Body of pancreas (tissue), 4 donors: ENCODE measurements at places on chromosomes 6 and 20. TPM values are rescaled to one million over a fixed set of nuclear protein-coding genes. Genes with fewer than 3 reads are reported as not detected.

DNA sequence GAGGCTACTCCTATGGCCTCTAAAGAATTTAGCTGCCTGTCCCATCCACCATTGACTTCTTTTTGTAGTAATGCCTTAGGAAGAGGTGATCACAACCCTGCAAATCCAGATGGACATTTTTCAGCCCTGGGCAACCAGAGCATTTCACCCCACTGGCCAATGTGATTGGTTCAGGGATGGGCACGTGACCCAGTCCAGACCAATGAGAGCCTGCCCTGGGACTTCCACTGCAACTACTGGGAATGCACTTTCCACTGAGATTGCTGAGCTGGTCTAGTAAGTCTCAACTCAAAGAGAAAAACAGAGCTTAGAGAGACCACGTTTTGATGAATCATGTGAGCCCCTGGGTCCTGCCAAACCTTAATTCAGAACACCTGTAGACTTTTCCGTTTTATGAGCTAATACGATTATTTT is 8.9 kb upstream of the UBE2V1 start:
- H3K4me3 ChIP-seq: no peak overlapping the region
- no peak for DNase-seq
- no peak overlapping the region for H3K27ac ChIP-seq
- peaks cover 3% of the 10 kb centered on the region for H3K36me3 ChIP-seq
- H3K27me3 ChIP-seq: no peaks in the 10 kb centered on the region

RIPPLY2 gene
- not detected for total RNA-seq

ADGRF5 gene
- 6.5 TPM for total RNA-seq

DNA sequence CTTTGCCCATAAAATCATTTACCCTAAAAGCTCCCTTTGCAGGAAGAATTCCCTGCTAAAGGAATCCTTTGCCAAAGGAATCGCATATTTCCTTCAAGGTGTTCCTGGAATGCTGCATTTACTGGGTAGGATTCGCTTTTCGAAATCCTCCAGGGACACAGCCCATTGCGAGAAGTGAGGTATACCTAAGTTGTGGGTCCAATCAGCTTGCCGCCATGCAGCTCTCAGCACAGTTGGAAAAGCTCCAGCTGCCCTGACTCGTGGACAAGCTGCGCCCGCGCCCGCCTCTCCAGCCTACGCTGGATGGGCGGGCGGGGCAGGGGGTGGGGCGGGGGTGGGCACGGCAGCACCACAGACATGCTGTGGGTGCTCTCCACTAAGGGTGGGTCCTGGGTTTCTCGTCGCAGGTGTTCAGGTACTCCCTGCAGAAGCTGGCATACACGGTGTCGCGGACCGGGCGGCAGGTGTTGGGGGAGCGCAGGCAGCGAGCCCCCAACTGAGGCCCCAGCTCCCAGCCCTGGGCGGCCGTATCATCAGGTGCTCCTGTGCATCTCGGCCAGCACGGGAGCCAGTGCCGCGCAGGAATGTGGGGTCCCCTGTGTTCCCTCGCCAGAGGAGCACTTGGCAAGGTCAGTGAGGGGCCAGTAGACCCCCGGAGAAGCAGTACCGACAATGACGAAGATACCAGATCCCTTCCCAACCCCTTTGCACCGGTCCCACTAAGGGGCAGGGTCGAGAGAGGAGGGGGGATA is 1.4 kb downstream of the NNAT start:
- H3K4me1 ChIP-seq: peaks cover 33% of the 10 kb centered on the region
- no peak overlapping the region for H3K4me3 ChIP-seq
- H3K36me3 ChIP-seq: no peaks in the 10 kb centered on the region
- DNase-seq: no peak

- H3K36me3 ChIP-seq: peaks cover 28% of the 10 kb centered on the region
- no peak overlapping the region for H3K4me3 ChIP-seq
- no peak for DNase-seq
- no peaks in the 10 kb centered on the region for H3K4me1 ChIP-seq
Measured at GRCh38 chr6:73481969-73482368, 20.4 kb downstream of the MTO1 start.

IYD gene
- 1.3 TPM for total RNA-seq

- H3K4me3 ChIP-seq: no peak overlapping the region
- H3K27me3 ChIP-seq: no peaks in the 10 kb centered on the region
- no peaks in the 10 kb centered on the region for H3K36me3 ChIP-seq
Measured at GRCh38 chr6:63245909-63246308, 34.6 kb downstream of the FKBP1C start.

HRH3 gene
- not detected for total RNA-seq

GRCh38 chr20:53613748-53614147 is 20.1 kb upstream of the ZNF217 start:
- DNase-seq: no peak
- no peak overlapping the region for H3K4me3 ChIP-seq
- no peaks in the 10 kb centered on the region for H3K27me3 ChIP-seq
- H3K36me3 ChIP-seq: no peaks in the 10 kb centered on the region
- no peaks in the 10 kb centered on the region for H3K4me1 ChIP-seq
- no peak overlapping the region for H3K27ac ChIP-seq

DNA sequence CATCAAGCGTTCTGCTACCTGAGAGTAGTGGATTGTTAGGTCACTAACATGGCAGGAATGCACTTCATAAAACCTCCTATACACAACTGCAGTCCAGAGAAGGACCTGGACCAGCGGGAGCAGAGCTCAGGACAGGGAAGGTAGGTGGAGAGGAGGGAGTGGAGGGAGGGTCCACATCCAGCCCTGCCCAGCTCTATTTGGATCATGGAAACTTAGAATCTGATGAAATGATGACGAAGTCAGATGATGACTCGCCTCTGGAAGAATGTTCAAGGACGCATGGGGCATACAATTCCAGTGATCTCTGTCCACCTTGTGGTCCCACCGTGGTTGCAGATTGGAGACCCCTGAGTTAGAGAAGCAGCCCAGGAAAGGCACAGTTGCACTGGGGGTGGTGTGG is 68.8 kb downstream of the CLIC5 start:
- peaks cover 7% of the 10 kb centered on the region for H3K4me1 ChIP-seq
- no peak overlapping the region for H3K27ac ChIP-seq
- no peaks in the 10 kb centered on the region for H3K27me3 ChIP-seq
- no peaks in the 10 kb centered on the region for H3K36me3 ChIP-seq
- no peak for DNase-seq
- H3K4me3 ChIP-seq: no peak overlapping the region

- H3K27me3 ChIP-seq: no peaks in the 10 kb centered on the region
- H3K4me3 ChIP-seq: no peak overlapping the region
- H3K27ac ChIP-seq: no peak overlapping the region
Measured at GRCh38 chr20:20820104-20820503, 107.7 kb upstream of the RALGAPA2 start.

- no peaks in the 10 kb centered on the region for H3K36me3 ChIP-seq
- no peaks in the 10 kb centered on the region for H3K27me3 ChIP-seq
- H3K4me1 ChIP-seq: no peaks in the 10 kb centered on the region
- DNase-seq: no peak
- no peak overlapping the region for H3K4me3 ChIP-seq
- no peak overlapping the region for H3K27ac ChIP-seq
Measured at GRCh38 chr20:57849521-57850215, 139.9 kb upstream of the PMEPA1 start.
